ENCODE measurements at places on chromosomes 3 and 15.

GRCh38 chr3:148079370-148079769 is 618.3 kb upstream of the AGTR1 start:
- DNase-seq = no peak

DNA sequence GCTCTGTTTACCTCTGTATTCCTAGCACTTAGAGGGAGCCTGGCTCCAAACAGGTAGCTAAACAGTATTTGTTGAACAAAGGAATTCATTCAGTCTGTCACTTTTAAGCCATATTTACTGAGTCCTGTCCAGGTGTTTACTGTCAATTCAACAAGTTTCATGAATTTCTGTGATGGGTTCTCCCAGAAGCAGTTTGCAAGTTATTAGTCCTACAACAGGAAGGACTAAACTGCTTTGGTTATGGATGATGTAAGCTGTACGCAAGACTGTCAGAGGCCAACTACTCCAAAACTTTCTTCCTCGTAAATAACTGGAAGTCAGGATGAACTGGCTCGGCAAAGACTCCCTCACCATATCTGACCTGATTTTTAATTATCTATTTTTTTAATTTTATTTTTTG is 25.1 kb downstream of the STIMATE start:
- DNase-seq = no peak

- no peak for DNase-seq
Measured at GRCh38 chr15:50953302-50953701, 44.8 kb downstream of the AP4E1 start.

DNA sequence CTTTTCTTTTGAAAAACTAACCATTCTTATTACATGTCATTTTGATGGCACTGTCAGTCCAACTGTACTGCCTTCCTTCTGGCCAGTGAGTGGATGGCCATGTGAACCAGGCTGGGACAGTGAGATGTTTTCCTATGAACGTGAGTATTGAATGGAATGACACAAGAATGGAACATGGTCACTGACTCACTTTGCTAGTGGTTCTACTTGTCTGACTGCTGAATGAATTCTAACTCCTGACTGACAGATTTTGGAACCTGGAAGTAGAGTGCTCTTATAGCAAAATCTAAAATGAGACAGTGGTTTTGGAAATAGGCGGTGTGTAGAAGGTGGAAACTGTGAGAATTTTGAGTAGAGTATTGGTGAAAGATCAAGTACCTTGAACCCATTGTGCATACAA is 606.9 kb upstream of the KCNMB2 start:
- no peak for DNase-seq

DNA sequence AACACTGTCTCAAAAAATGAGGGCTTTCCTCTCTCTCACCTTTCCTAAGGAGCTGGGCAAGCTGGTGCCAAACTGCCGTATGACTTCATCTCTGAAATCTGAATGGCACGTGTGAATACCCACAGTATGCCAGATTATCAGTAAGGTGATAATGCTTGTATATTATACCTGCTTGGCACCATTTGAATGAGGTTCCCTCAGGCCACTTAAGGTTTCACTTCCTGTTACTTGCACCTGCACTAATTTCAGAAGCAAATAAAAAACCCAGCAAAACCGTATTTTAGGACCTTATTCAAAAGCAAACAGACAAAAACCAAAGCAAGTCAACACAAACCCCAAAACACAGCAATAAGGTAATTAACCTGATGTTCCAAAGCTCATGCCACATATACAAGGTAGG is 19.7 kb downstream of the FOXP1 start:
- DNase-seq = no peak

DNA sequence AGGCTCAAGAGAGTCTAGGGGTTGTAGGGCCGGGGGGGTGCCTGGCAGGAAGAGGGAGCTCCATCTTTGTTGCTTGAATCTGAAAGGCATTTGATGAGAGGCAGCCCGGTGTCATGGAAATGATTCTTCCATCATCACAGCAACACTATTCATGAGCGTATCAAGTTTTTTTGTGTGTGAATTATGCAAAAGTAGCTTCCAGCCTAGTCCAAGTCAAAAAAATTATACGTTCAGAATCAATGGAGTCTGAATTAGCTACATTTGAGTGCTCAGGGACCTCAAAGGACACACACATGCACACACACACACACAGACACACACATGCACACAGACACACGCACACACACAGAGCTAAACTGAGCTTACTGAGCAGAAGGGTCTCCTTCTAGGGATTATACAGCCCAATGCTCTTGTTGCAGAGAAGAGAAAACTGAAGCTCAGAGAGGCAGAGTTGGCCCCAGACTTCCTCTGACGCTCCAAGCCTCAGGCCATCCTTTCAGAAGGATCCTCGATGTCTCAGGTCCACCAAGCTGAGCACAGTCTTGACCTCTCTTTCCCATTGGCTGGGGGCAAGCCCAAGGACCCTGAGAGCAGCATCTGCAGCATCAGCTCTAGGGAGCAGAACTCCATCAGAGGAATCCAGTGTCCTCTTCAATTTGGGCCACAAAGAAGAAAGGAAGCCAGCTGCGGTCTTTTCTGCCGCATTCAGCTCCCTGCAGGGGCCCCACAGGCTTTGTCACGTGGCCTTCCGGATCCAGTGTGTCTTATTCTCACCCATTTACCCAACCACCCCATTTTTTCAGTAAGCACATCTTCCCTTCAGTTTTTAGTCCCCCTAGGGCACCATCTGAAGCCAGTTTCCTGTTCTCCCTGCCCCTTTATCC is 228.0 kb downstream of the UACA start:
- DNase-seq = no peak
